ENCODE measurements at places on chromosomes 3 and 15. TPM values are rescaled to one million over a fixed set of nuclear protein-coding genes. Genes with fewer than 3 reads are reported as not detected.

DNA sequence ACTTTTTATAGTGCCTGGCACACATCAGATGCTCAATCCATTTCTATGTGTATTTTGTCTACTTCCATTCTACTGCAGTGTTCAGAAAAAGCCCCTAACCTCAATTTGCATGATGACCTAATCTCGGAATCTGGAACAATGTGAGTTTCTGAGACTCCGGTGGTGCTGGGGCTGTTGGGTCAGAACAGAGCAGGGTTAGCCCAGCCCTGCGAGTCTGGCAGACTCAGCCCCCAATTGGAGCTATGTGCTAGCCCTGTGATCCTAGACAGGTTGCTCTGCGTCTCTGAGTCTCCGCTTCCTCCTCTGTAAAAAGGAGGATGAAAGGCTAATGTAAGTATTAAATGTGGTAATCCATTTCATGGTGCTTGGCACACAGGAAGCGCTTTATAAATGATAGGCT, 95.0 kb upstream of the ICE2 start:
- no peak overlapping the region for H3K4me3 ChIP-seq
- H3K4me1 ChIP-seq, result 0 out of 2 replicates have a peak, but pooled peaks cover 5% of the 10 kb centered on the region
- no peaks in the 10 kb centered on the region for H3K27me3 ChIP-seq
- H3K36me3 ChIP-seq, result no peaks in the 10 kb centered on the region
- no peak overlapping the region for H3K27ac ChIP-seq

GNB4 gene
- 26.7 TPM for total RNA-seq

ROPN1B gene
- 0.26 TPM for total RNA-seq

FBXW12 gene
- not detected for total RNA-seq

GREM1 gene
- total RNA-seq, result 0.41 TPM

Measured in Panc1 (cell line).